CD14-positive monocyte (primary cell): ENCODE measurements at places on chromosomes 11 and 22.

- H3K27me3 ChIP-seq = no peaks in the 10 kb centered on the region
- H3K27ac ChIP-seq = no peak overlapping the region
- H3K4me1 ChIP-seq = peaks cover 7% of the 10 kb centered on the region
- H3K4me3 ChIP-seq = no peak overlapping the region
- peak; percentile 71 for DNase-seq
Measured at GRCh38 chr11:65744026-65744698, 23.6 kb upstream of the RNASEH2C start.

DNA sequence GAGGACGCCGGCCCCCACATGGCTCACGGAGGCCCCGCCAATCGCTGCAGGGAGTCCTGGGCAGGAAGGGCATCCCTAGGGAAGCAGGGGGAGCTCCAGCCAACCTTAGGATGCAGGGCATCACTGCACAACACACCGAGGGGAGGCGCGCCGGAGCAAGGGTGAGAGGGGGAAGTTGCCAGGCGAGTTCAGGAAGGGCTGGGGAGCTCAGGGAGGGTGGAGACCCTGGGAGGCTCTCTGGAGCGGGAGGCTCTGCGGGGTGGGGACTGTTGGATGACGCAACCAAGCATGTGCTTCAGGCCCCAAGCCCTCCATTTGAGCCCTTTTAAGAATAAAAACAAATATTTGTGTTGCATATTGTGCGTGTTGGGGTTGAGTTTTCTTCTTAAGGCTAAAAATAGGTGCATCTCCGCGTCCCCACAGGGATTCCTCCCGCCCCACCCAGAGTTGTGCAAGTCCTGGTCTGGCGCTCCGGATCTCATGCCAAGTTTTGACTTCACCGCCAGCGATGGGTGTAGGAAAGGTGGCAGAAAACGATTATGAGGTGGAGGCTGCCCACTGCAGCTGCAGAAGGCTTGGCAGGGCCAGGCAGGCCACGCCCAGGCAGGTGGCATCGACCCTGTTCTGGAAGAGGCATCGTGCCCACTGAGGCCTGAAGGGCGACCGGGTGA, 65.2 kb downstream of the WNT7B start:
- peak overlapping the region; percentile 48 for H3K4me3 ChIP-seq
- peaks cover 16% of the 10 kb centered on the region for H3K4me1 ChIP-seq

DNA sequence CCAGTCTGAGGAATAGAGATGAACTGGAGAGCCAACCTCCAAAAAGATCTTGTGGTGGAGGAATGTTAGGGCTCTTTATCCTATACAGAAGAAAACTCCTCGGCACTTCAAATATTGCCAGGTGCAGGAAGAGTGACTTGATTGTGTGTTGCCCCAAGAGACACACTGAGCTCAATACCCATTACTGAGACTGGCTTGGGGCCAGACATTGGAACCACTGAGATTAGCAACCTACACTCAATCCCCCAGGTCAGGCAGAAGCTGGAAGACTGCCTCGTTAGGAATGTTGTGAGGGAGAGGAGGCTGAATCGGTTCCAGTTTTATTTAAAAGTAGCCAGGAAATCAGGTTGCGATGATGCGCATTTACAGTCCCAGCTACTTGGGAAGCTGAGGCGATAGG, 2.4 kb upstream of the SGSM3 start:
- H3K4me3 ChIP-seq = no peak overlapping the region
- no peaks in the 10 kb centered on the region for H3K27me3 ChIP-seq

DNA sequence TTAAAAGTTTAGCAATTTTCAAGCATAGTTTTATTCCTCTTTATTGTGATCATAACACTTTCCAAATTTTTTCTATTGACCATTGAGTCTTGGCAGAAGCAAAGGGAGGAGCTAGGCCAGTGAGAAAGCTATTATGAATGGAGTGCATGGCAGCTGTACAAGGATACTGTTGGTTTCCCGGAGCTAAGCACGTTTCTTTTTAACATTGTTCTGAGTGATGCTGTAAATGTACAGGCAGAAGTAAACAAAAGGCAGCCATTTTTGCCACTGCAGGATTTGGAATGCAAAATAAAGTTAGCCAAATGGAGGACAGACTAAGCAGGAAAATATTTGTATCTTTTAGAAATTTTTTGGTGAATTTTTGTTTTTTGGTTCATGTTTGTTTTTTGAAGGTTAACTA, 16.2 kb downstream of the CBL start:
- DNase-seq = no peak
- no peak overlapping the region for H3K27ac ChIP-seq
- H3K4me3 ChIP-seq = no peak overlapping the region
- H3K4me1 ChIP-seq = peaks cover 11% of the 10 kb centered on the region
- no peaks in the 10 kb centered on the region for H3K27me3 ChIP-seq

GRCh38 chr11:102110761-102111010, 439 bp downstream of the YAP1 start:
- H3K4me3 ChIP-seq = no peak overlapping the region
- H3K36me3 ChIP-seq = no peaks in the 10 kb centered on the region
- DNase-seq = no peak
- peaks cover 16% of the 10 kb centered on the region for H3K4me1 ChIP-seq
- H3K27ac ChIP-seq = no peak overlapping the region

- H3K27me3 ChIP-seq = peaks cover 73% of the 10 kb centered on the region
- no peak for DNase-seq
- no peak overlapping the region for H3K27ac ChIP-seq
- H3K4me1 ChIP-seq = peaks cover 7% of the 10 kb centered on the region
- H3K36me3 ChIP-seq = no peaks in the 10 kb centered on the region
Measured at GRCh38 chr11:12674571-12674935, 332 bp downstream of the TEAD1 start.

DNA sequence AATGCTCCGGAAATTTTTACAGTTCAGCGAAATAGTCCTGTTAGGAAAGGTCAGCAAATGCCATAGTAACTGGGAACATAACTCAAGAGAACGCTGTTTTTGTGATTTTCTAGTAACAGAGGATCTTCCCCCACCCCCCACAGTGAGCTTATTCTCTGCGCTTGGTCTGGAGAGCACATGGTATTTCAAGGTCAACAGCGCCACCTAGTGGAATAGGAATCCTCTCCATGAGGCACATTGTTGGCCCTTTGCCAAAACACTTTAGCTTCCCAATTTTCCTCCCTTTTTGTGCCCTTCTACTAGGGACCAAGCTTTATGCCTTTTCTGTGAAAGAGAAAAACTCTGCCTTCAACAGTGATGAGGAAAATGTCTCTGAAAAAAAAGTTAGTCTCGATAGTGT, 13.2 kb upstream of the OR4C12 start:
- H3K4me1 ChIP-seq = no peaks in the 10 kb centered on the region
- H3K27ac ChIP-seq = no peak overlapping the region

GRCh38 chr11:73175551-73176144, 33.5 kb upstream of the FCHSD2 start:
- no peaks in the 10 kb centered on the region for H3K36me3 ChIP-seq
- H3K4me3 ChIP-seq = no peak overlapping the region
- peaks cover 9% of the 10 kb centered on the region for H3K4me1 ChIP-seq
- H3K27me3 ChIP-seq = no peaks in the 10 kb centered on the region
- H3K27ac ChIP-seq = no peak overlapping the region

- H3K27me3 ChIP-seq = peaks cover 3% of the 10 kb centered on the region
- no peak overlapping the region for H3K4me3 ChIP-seq
- no peak overlapping the region for H3K27ac ChIP-seq
- no peaks in the 10 kb centered on the region for H3K36me3 ChIP-seq
Measured at GRCh38 chr11:61609000-61609979, 28.4 kb upstream of the SYT7 start.

DNA sequence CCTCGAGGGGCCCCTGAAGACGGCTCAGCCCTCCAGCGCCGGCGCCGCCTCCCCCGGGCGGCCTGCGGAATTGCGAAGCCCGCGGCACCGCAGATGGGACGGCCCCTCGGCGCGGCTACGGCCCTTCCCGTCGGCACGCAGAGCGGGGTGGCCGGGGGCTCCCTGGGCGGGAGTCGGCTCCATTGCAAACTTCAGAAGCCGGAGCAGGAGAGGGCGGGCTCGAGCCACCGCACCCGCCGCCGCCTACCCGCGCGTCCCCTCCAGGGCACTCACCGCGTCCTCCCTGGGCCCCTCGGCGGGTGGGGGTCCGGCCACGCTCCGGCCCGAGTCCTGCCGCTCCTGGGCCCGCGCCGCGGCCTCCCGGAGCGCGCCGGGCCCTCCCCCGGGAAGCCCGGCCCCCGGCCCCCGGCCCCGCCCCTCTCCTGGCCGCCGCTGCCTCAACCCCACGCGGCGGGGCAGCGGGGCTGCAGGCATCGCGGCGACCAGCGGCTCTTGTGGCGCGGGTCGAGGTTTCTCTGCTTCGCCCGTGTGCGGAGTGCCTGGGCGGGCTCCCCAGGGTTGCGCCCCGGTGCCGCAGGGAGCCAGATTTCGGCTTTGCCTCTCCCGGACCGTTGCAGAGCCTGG, at the start of gene PACSIN3:
TSS of gene PACSIN3 (minus strand) at position 359 of the 624 bp plus-strand sequence. CDS start 3,707 bp downstream, outside the sequence.
- H3K27ac ChIP-seq = no peak within 1 kb of the TSS
- DNase-seq = peak; percentile 24
- H3K27me3 ChIP-seq = peaks cover 59% of the 10 kb centered on the region

GRCh38 chr11:76159303-76159937, 46.9 kb downstream of the WNT11 start:
- no peaks in the 10 kb centered on the region for H3K36me3 ChIP-seq
- H3K4me3 ChIP-seq = no peak overlapping the region
- no peak overlapping the region for H3K27ac ChIP-seq
- H3K4me1 ChIP-seq = no peaks in the 10 kb centered on the region
- no peak for DNase-seq

DNA sequence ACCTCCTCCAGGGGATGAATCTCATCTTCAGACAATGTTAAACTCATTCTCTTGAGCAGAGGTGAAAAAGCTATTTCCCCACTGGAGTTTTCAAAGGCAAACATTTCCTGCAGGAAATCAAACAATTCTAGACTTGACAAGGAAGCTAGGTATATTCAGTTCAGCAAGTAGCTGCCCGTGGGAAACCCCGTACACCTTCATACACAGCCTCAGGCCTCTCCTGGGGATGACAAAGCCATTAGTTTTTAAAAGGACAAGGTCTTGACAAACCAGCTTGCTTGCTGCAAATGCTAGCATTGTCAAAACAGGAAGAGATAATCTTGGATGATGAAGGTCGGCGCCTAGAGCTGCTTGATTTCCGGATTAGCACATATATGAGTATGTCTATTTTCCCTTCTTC, 1630.8 kb upstream of the TENM4 start:
- H3K4me3 ChIP-seq = no peak overlapping the region
- no peaks in the 10 kb centered on the region for H3K36me3 ChIP-seq
- H3K4me1 ChIP-seq = no peaks in the 10 kb centered on the region
- no peak overlapping the region for H3K27ac ChIP-seq
- H3K27me3 ChIP-seq = no peaks in the 10 kb centered on the region
- no peak for DNase-seq
